Right renal cortex interstitium (tissue), 3 donors: ENCODE measurements at places on chromosomes 7 and 10. TPM values are rescaled to one million over a fixed set of nuclear protein-coding genes. Genes with fewer than 3 reads are reported as not detected.

- DNase-seq = no peak
Observed at GRCh38 chr10:17316488-17317170, 88.6 kb downstream of the VIM start.

Gene ANXA8
- polyA plus RNA-seq = 0.20 TPM

DNA sequence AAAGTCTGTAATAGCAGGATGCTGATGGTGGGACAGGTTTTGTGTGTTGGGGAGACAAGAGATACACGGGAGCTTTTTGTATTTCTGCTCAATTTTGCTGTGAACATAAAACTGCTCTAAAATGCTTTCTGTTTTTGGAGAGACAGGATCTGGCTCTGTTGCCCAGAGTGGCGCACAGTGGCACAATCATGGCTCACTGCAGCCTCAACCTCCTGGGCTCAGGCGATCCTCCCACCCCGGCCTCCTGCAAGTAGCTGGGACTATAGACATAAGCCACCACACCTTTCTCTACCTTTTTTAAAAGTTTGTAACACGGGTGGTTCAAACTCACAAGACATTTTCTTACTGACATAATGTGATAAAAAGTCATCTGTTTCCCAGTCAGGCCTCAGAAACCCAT, 14.3 kb downstream of the CREB3L2 start:
- no peak for DNase-seq

Gene PPP1R9A
- polyA plus RNA-seq = 32.3 TPM

GRCh38 chr7:156703209-156703608, 62.6 kb downstream of the RNF32 start:
- DNase-seq = no peak

Gene ATG9B
- polyA plus RNA-seq = 0.99 TPM

- no peak for DNase-seq
Observed at GRCh38 chr10:248307-248706, 113.1 kb downstream of the ZMYND11 start.

Gene PCGF6
- 14.6 TPM for polyA plus RNA-seq
